ENCODE measurements at places on chromosomes 6 and 20.

- no peak for DNase-seq
These were observed 57.9 kb upstream of the MANEA start for GRCh38 chr6:95519228-95520037.

GRCh38 chr6:52694404-52694803 is 23.5 kb downstream of the TMEM14A start:
- DNase-seq = no peak

- DNase-seq = no peak
These were observed 76.3 kb upstream of the SIRPA start for GRCh38 chr20:1818895-1819294.

- DNase-seq = no peak
These were observed 164.4 kb upstream of the TAB2 start for GRCh38 chr6:149153100-149153499.

DNA sequence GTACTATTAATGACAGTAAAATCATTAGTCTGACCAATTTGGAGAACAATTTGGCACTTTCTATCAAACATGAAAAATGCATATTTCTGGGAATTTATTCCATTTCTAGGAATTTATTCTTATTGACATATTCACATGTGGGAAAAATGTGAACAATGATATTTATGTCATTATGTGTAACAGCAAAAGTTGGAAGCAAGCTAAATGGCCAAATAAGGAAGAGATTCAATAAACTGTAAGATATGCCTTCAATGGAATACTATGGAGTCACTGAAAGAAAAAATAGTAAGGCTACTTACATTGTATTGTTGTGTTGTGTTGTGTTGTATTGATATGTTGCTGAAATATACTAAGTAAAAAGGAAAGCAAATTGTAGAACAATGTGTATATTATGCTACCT is 100.5 kb upstream of the EDN1 start:
- no peak for DNase-seq

DNA sequence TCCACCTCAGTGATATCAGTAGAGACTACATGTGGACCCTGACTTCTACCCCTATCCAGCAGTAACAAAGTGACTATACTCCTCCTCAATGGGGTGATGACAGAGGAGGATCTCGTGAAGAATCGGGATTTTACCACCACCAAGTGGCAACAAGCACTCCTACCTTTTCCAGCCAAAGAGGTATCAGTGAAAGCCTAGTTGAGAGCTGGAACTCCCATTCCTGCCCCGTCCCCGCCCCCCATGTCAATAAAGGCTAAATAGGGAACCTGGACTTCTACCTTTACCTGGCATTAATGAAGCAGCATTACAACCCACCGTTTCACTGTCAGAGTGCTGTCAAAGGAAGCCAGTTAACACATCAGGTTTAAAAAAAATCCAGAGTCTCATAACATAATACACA is 45.3 kb downstream of the RNF24 start:
- no peak for DNase-seq

GRCh38 chr6:12064538-12065071 is 52.5 kb downstream of the HIVEP1 start:
- DNase-seq = no peak

GRCh38 chr6:122049341-122049740 is 350.1 kb upstream of the HSF2 start:
- DNase-seq = no peak

DNA sequence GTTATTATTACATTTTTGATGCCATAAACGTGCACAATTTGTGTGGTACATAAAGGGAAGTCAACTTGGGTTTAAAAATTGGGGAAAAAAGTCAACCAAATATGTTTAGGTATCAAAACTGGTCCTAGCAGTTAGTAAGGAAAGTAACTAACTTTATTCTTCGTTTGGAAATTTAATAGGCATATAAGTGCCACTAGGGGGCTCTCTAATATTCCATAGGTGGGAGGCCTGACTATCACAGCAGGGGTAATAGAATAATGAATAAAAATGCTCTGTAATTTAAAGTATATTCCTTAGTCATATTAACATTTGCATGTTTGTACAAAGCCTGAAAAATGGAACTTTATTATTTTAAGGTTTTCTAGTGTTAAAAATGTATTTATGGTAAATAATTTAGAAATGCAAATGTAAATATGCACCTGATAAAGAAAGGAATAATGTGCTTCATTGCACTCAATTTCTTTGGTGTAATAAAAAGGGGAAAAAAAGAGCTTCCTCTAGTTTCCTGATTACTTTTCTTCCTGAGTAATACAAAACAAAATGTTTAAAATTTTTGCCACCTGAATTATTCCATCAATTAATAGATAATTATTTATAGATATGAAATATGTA is 125.7 kb upstream of the HDAC2 start:
- DNase-seq = no peak

DNA sequence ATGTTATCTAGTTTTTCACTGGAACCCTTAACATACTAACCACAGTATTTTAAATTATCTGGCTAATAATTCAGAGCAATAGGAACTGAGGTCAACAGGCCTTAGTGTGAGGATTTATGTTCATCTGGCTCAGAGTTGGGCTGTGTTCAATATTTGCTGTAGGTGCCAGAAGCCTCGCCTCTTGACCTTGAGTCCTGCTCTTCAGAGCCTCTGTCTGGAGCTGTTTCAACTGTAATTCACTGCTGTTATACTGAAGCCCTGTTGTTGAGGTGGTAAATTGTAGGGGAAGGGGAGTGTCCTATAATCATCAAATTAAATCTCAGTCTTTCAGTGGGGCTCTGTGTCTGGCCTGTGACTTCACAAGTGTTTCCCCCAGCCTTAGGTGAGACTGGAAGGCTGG is 184.4 kb downstream of the CDH26 start:
- DNase-seq = no peak

DNA sequence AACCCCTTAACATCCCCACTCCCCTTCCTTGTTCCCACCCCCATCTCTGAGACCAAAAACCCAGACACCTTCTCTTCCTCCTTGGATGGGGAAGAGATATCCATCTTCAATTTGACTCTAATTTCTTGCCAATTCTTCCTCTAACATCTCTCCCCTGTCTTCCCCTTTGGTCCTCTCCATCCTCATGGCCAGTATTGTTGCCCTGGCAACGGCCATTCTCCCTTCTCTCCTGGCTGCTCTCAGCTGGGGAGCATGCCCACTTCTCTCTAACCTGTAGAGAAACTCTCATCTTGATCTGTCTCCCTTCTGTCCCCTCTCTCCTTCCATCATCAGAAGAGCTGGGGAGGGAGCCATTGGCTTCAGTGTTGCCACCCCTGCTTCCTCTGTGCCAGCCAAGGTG is 86.7 kb downstream of the SRC start:
- no peak for DNase-seq

DNA sequence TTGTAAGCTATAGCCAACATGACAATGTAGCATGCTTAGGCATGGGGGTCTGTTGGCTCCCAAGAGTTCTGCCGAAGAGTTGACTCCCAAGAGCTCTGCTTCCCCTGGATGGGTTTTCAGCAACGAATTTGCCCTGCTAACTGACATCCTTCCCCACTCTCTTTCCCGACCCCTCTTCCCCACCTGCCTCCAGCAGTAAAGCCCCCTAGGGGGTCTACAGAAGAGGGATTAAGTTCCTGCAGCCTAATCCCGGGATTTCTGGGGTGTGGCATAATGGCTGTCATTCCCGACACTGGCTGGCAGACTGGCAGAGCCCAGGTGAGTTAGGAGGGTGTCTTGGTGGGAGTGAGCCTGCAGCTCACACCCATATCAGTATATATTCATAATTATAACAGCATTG is 121.0 kb upstream of the ZNF184 start:
- DNase-seq = no peak

Measured in activated CD4-positive, CD25-positive, alpha-beta regulatory T cell treated with anti-CD3 and anti-CD28 coated beads, Interleukin-2, amount 50 U/mL, for 72 hours (primary cell).